ENCODE measurements at places on chromosomes 7 and 10.

- H3K36me3 ChIP-seq = no peaks in the 10 kb centered on the region
- no peak for DNase-seq
- H3K4me1 ChIP-seq = peaks cover 17% of the 10 kb centered on the region
- no peak overlapping the region for H3K4me3 ChIP-seq
- no peaks in the 10 kb centered on the region for H3K27me3 ChIP-seq
Observed at GRCh38 chr7:135242096-135242684, 8.6 kb downstream of the STRA8 start.

- H3K36me3 ChIP-seq = no peaks in the 10 kb centered on the region
- peak overlapping the region; percentile 5 for H3K27ac ChIP-seq
- no peaks in the 10 kb centered on the region for H3K27me3 ChIP-seq
Observed at GRCh38 chr10:59805014-59805413, 51.8 kb upstream of the MRLN start.

DNA sequence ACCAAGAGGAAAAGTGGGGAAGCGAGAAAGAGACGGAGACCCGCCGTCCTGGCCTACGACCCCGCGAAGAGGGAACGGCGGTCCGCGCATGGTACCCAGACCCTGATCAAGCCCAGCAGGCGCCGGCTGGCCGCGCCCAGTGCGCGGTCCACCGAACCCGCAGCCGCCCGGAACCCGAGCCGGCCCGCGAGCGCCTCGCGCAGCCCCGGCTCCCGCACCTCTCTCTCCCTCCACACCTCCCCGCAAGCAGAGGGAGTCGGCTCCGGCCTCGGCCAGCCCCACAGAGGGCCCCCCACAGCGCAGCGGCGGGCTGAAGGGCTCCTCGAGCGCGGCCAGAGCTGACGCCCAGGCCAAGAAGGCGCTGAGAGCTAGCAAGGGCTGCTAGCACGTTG is 164.7 kb downstream of the AGMO start:
- no peaks in the 10 kb centered on the region for H3K36me3 ChIP-seq
- no peaks in the 10 kb centered on the region for H3K27me3 ChIP-seq
- no peak for DNase-seq
- H3K27ac ChIP-seq = no peak overlapping the region
- no peaks in the 10 kb centered on the region for H3K4me1 ChIP-seq

DNA sequence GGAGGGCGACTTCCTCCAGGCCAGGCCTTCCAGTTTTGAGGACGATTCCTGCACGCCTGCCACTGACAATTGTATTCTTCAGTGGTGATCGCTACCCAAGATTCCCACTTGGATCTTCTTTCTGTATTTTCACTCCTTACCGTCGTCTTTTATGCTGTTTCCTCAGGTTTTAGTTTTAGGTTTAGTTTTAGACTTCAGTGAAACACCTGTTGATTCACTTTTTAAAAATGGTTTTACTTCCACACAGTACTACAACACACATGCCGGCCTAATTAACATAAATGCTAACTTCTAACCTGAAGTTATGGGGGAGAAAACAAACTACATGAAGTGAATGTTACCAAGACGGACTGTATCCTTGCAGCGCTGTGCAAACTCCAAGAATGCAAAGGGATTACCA is 530.6 kb upstream of the MGMT start:
- H3K4me1 ChIP-seq = peaks cover 13% of the 10 kb centered on the region
- H3K4me3 ChIP-seq = no peak overlapping the region
- DNase-seq = no peak
- no peak overlapping the region for H3K27ac ChIP-seq
- H3K36me3 ChIP-seq = no peaks in the 10 kb centered on the region

DNA sequence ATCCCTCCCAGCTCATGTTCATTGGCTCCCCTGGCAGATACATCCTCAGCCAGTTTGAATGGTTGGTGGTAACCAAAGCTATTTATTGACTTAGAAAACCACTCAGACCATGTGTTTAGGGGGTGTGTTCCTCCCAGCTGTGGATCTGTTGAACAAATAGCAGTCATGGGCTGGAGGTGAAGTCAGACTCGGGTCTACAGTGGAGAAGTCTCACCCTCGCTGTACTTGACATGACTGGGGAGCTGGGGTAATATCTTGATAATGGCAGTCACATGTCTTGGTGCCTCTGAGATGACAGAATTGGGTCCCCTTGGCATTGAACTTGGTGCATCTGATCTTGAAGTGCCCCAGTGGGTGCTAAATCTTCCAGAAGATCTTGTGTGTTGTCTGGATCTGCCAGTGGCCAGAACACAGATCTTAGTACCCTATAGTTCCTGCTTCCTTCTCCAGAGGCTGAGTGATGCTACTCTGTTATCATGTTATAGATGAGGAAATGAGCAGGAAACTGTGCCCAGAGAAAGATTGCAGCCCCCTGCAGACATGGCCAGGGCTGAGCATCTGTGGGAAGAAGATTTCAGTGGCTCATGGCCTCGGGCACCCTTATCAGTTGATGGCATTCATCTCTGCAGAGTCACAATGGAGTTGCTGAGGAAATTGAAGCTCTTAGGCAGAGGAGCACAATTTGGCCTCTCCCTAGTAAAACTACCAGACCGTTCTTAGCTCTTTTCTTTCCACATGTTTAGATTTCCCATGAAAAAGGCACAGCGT is 50.4 kb downstream of the ADRA2A start:
- no peaks in the 10 kb centered on the region for H3K27me3 ChIP-seq
- H3K4me3 ChIP-seq = no peak overlapping the region
- H3K4me1 ChIP-seq = no peaks in the 10 kb centered on the region
- no peak for DNase-seq
- no peaks in the 10 kb centered on the region for H3K36me3 ChIP-seq

GRCh38 chr7:80681272-80681885 is 42.9 kb downstream of the CD36 start:
- peak; percentile 32 for DNase-seq
- H3K4me1 ChIP-seq = no peaks in the 10 kb centered on the region
- H3K4me3 ChIP-seq = no peak overlapping the region
- H3K36me3 ChIP-seq = no peaks in the 10 kb centered on the region

Measured in MM.1S (cell line).